Brain microvascular endothelial cell (primary cell): ENCODE measurements at places on chromosomes 1 and 21.
A peak's percentile ranks its signal among the peaks of the same experiment; 100 is the strongest.

DNA sequence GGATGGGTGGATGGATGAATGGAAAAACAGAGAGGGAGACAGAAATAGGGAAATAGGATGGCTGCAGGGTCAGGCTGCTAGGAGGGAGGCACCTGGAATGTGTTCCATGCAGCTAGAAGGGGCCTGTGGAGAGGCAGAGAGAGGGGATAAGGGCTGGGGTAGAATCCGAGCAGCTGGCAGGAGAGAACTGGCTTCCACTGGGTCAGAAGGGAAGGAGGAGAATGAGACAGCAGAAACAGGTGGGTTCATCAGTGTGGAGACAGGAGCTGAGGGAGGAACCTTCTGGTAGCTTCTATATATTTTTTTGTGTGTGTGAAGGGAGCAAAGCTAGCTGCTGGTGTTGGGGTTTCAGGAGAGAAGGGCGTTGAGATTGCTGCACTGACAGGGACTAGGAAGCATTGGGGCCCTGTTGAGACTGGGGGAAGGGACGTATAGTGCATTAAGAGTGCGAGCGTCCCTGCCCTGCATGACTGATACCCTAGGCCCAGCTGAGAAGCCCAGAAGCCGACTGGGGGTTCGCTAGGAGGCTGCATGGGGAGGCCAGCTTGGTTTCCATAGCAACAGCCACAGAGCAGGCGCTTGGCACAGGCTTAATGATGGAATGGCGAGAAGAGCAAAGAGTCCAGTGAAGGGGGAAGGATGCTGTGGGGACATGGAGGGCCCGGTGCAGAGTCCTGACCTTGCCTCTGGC, 14.8 kb upstream of the KIF21B start:
- DNase-seq, result no peak

GRCh38 chr1:183032122-183032921, 9.1 kb downstream of the LAMC1 start:
- DNase-seq, result peak; percentile 50

GRCh38 chr1:193841857-193842256, 655.4 kb upstream of the B3GALT2 start:
- no peak for DNase-seq

- no peak for DNase-seq
Observed at GRCh38 chr1:15755021-15755645, 3.5 kb upstream of the FBLIM1 start.

GRCh38 chr1:197252973-197253372, 15.1 kb upstream of the CRB1 start:
- DNase-seq, result no peak

DNA sequence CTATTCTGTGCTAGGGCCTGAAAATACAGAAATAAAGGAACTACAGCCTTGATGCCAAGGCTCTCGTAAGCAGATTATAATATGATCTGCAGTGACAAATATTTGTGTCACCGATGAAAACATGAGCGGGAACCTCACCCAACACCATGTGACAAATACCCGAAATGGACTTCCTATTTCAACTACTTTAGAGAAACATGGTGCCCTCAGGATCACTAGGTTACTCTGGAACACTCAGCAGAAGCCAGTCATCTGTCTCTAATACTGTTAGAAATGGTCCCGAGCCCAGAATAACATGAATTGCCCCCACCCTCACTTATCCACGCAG, 463 bp upstream of the VAMP3 start:
- DNase-seq, result no peak

- DNase-seq, result no peak
Observed at GRCh38 chr1:170640581-170640980, 23.4 kb upstream of the PRRX1 start.

DNA sequence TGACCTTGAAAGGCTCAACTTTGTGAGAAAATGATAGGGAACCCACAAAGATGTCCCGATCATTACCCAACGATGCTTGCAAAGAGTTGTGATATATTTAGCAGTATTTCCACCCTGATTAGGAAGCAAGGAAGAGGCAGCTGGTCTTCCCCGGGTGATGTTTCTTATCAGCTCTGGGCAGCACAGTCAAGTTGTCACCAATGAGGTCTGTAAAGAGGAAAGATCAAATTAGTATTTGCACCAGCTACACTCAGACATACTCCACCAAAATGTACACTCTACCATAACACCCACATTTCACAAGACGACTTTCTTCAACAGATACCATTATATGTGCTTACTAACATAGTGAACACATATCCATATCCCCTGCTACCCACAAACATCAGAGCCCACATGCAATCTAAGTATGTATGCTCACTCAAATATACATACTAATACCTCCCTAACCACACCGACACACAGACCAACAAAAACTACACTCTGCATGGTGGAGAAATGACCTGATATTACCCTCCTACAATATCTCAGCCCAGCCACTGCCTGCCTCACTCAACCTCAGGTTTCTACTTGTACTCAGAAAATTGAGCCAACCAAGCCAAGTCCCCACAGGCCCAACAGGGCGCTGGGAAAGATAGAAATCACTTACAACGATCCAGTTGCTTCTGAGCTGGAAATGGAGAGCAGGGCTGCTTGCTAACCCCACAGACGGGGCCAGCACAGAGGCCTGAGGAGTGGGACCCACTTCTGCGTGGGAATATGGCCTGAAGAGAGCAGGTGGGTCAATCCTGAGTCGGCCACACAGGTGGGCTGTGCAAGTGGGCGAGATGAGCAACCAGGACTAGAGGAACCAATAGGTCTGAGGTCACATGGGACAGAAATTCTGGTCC, 4.6 kb upstream of the BTG2 start:
- no peak for DNase-seq

- peak; percentile 37 for DNase-seq
Observed at GRCh38 chr1:197178998-197179397, 32.5 kb upstream of the ASPM start.

DNA sequence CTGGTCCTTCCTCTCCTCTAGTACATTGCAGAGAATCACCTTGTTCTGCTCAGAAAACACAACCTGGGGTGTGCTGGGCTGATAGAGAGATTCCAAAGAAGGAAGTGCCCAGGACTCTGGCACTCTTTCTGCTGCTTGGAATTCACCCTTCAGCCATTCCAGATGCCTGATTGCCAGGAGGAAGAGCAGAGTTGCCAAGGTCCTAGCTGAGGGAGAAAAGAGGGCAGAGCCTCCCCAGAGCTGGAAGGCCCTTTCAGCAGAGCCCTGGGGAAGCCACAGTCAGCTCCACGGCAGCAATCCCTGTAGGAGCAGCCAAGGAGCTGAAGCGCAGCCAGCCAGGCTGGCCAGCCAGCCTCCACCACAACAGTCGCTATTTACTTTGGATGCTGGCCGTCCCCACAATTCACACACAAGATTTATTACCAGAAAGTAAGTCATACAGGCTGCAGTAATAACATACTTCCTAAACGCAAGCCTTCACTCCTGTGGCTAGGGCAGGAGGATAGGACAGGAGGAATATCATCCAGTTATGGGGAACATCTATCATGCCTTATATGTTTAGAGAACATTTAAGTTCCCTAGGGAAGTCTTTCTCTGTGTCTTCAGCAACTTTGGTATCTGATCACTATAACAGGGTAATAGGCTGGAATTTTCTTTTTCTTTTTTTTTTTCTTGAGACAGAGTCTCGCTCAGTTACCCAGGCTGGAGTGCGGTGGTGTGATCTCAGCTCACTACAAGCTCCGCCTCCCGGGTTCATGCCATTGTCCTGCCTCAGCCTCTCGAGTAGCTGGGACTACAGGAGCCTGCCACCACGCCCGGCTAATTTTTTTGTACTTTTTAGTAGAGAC, 36.6 kb upstream of the SLC44A3 start:
- peak; percentile 92 for DNase-seq

GRCh38 chr1:205326812-205327466, 5.4 kb upstream of the NUAK2 start:
- DNase-seq, result no peak

GRCh38 chr1:91314643-91315042, 90.0 kb downstream of the HFM1 start:
- no peak for DNase-seq

DNA sequence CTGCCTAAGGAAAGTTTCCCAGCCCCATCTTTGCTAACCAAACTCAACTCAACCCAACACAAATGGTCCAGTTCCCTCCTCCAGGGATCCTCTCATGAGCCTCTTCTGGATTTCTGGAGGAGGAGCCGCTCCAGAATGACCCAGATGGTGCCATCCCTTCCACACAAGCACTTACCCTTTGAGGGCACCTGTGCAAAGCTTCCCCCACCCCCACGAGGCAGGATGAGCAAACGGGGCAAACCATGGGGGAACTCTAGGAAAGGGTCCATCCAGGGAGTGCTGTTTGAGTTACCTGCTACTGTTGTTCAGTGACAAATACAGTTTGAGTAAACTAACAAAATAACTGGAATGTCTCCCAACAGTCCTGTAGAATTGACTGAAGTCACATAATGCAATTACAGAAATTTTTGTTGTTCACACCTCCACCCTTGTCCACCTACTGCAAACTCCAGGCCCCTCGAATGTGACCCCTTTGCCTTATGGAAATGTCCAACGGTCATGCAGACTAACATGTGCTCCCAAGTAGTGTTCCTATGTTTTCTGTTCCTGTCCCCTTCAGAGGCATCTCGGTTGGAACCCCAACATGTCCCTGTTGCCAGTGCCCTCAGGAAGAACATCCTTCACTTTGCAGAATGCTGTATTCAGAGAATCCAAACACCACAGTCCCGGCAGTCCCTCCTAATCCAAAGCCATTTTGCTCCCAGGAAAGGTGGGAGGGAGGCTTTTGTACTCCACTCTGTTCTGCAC, 160.1 kb downstream of the RRAGC start:
- DNase-seq, result no peak

GRCh38 chr1:24157918-24158481, 15.1 kb upstream of the IL22RA1 start:
- no peak for DNase-seq

- peak; percentile 74 for DNase-seq
Observed at GRCh38 chr1:185453496-185454192, 136.6 kb upstream of the IVNS1ABP start.

DNA sequence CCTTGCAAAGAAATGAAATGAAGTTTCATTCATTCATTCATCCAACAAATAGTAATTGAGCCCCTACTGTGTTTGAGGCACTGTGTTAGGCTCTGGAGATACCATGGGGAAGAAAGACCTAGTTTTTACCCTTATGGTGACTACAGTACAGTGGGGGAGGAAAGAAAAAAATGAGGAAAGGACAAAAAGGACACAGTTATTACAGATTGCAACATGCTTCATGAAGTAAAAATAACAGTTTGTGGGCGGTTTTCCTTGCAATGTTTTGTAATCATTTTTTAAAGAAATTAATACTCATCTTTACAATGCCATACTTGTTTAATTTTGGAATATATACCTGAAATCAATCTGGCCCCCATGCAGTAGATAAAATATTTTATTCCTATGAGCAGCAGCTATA, 120.3 kb downstream of the TM2D1 start:
- DNase-seq, result no peak

DNA sequence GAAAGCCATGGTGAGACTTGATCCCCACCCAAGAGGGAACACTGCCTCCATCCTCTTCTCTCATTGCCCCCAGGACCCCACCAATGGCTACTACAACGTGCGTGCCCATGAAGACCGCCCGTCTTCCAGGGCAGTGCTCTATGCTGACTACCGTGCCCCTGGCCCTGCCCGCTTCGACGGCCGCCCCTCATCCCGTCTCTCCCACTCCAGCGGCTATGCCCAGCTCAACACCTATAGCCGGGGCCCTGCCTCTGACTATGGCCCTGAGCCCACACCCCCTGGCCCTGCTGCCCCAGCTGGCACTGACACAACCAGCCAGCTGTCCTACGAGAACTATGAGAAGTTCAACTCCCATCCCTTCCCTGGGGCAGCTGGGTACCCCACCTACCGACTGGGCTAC, 86.1 kb upstream of the CD1D start:
- DNase-seq, result no peak

DNA sequence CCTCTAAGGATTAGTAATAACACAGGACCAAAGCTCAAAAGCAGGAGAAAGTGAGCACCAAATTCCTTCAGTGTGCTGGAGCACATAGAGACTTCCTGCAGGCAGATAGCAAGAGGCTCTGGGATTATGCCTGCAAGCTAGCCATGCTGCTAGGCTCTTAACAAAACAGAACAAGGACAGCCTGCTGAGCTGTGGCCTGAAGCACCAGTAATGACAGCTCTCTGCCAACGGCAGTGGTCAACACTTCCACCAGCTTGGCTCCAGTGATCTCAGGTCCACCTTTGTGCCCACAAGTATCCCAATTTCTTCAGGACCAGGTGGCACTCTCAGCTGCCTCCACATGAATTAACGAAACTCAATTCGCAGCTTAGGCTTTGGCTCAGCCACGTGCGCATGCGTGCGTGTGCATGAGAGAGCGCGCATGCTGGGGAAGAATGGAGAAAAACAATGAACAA, 64.2 kb downstream of the SLC45A1 start:
- DNase-seq, result peak; percentile 44

- peak; percentile 95 for DNase-seq
Observed at GRCh38 chr1:243731301-243731891, 118.6 kb downstream of the AKT3 start.

GRCh38 chr1:174480324-174480723, 32.6 kb downstream of the GPR52 start:
- DNase-seq, result no peak

- DNase-seq, result peak; percentile 3
Observed at GRCh38 chr1:37605806-37606474, 10.2 kb upstream of the GNL2 start.

- DNase-seq, result peak; percentile 14
Observed at GRCh38 chr1:156662005-156662799, 15.0 kb downstream of the NES start.

DNA sequence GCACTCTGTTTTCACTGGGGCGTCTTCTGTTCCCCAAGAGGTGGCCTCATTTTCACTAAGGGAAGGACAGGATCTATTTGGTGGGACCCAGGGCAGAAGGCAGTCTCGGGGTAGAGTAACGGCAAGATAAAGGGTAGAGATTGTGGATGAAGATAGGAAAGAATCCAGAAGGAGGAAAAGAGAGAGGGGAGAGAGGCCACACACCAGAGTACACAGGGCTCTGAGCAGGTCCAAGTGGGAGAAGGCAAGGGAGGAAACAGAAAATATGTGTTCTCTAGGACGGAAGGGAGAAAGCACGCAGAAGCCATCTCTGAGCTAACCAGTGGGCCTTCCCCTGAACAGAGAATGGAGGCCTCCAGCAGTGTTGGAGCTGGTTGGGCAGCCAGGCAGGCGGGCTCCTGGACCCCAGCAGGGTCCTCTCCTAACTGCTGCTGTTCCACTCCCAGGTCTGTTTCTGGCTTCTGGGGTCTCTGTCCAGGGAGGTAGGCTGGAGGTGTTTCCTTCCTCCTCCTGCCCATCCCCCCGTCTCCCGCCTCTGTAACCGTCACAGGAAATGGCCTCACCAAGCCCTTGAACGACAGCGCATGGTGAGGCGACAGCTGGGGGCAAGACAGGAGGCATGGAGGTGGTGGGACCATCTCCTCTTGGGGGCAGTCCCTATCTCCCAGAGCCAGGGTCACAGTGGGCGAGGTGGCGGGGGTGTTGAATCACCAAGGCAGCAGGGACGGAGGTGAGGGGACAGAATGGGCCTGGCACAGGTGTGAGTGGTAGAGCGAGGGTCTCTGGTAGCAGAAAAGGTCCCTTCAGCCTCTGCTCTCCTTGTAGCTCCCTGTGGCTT, 649 bp downstream of the PTPN7 start:
- no peak for DNase-seq

- DNase-seq, result peak; percentile 35
Observed at GRCh38 chr1:109927911-109928321, 17.3 kb downstream of the CSF1 start.
